ENCODE measurements at places on chromosomes 7 and 10.

GRCh38 chr7:343227-343822 lies 53.4 kb downstream of the FOXL3 start:
- DNase-seq: no peak

DNA sequence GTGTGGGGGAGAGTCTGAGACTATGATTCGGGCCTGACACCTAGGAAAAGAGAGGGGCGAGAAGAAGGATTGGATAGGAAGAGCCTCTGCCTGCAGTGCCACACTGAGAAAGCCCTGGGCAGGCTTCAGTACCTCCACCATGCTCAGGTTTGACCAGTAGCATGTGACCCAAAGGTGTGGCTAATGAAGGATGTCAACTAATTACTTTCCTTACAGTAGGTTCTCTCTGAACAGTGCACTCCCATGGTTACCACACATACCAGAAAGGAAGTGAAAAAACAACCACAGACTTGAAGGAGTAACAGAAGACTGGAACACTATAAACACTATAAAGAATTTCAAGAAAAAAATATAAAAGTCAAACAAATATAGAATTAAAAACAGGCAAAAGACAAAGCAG lies 46.2 kb downstream of the SEM1 start:
- no peak for DNase-seq

GRCh38 chr7:42035210-42035609 lies 201.8 kb downstream of the GLI3 start:
- no peak for DNase-seq

DNA sequence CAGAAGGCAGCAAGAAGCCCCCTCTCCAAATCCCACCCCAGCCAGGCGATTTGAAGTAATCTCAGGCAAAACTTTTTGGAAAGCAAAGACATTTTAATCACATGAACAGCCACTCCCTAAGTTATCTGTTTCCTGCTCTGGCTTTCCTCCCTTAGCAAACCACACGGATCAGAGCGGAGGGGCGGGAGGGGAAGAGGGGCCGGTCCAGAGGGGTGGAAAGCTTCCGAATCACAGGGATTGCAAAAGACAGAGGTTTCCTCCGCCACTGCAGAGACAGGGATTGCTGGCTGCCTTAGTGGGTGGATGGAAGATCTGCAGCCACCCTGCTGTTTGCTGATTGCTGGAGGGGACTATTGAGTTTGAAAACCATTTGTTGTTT lies 41.2 kb downstream of the ZCCHC24 start:
- DNase-seq: peak; percentile 83

GRCh38 chr10:43227911-43228782 lies 38.7 kb downstream of the RASGEF1A start:
- peak; percentile 12 for DNase-seq

- no peak for DNase-seq
Observed at GRCh38 chr10:64547168-64547567, 1026.0 kb downstream of the REEP3 start.

DNA sequence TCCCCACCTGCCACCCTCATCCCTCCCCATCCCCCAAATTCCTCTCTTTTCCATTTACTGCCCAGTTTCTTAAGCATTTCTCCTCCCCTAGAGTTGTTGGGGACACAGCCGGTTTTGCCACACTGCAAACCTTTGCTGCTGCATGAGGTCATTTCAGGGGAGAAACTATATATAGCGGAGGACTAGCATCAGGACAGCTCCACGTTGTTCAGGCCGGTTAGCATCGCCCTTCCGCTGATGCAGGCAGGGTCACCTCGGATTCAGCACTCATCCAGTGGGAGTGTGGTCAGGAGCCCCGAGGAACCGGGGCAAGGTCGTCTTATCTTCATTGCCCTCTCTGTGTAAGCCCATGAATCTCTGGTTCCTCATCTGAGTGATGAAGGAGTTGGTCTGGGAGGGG lies 15.6 kb downstream of the UBTD1 start:
- DNase-seq: no peak

GRCh38 chr7:125061776-125062397 lies 132.3 kb upstream of the POT1 start:
- DNase-seq: no peak

GRCh38 chr10:71009126-71009525 lies 120.8 kb upstream of the PCBD1 start:
- no peak for DNase-seq

DNA sequence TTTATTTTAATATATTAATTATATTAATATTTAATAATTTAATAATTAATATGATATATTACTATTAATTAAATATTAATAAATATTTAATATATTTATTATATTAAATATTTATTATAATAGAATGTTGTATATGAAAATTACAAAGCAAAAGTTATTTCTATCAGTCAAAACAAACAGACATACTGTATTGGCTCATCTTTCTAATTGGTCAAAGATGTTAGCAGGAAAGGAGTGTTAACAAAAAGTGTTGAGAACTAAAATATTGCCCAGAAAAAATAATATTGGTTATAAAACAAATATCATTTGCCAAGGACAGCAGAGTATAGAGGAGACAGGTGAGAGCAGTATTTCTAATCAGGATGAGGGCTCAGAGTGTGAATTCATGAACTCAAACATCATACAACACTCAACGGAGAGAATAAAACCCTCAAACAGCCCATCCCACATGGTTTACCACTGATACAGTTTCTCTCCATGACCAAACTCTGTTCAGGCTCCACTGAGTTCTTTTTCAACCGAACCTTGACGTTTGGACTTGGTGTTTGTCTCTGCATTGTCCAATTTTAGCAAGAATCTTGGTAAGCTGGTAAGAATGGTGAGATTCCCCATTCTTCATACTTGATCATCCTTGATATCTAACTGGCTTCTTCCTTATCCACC lies 58.0 kb downstream of the TSPAN12 start:
- DNase-seq: no peak

- DNase-seq: no peak
Observed at GRCh38 chr7:28979776-28980175, 21.6 kb upstream of the TRIL start.

DNA sequence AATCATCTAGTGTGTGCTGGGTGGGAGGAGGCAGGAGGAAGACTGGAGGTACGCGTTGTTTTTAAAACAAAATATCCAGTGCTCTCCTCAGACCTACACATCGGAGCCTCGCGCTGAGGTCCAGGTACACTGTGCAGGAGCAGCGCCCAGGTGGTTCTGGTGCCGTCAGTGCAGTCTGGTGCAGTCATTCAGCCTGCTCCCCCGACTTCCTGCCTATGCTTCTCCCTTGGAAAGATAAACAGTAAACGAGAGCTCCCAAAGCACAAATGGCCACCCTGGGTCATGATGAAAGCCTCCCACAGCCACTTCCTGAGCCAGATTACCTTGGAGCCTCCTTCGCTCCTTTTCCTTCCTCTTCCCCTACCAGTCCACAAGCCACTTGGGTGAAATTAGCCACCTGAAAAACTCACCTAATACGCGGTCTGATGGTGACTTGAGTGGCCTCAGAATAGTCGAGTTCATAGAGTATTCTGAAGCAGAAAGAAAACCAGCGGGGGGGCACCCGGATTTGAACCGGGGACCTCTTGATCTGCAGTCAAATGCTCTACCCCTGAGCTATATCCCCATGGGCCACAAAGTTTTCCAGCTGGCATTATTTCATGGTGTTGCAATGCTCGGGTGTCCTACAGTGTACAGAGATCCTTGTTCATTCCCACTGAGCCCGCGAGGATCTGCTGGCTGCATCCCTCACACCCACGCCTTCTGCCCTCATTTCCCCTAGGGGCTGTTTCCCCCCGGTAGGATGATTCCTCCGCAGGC lies 82.5 kb downstream of the ZNF467 start:
- DNase-seq: no peak

GRCh38 chr10:44102726-44103255 lies 282.1 kb downstream of the CXCL12 start:
- DNase-seq: no peak

Data from tibial artery (tissue), 4 donors.